Activated effector memory CD4-positive, alpha-beta T cell treated with Interleukin-2 at 50 U/mL for 16 hours (primary cell): ENCODE measurements at places on chromosomes 16 and 17.
A peak's percentile ranks its signal among the peaks of the same experiment; 100 is the strongest.

DNA sequence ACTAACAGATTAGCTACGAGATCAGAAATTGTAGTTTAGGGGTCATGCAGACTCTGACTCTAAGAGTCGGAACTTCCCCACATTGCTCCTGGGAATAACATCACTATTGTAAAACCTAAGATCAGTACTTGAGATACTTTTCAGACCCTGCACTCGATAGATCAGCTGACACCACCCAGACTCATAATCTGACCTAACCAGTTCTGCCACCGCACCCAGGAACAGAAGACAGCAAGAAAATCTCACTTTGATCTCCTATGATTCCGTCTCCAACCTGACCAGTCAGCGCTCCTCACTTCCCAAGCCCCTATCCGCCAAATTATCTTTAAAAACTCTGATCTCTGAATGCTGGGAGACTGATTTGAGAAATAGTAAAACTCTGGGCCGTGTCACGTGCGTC lies 27.2 kb upstream of the ASGR2 start:
- no peak for DNase-seq

- no peak for DNase-seq
Measured at GRCh38 chr16:5615868-5616642, 518.5 kb upstream of the EEF2KMT start.

DNA sequence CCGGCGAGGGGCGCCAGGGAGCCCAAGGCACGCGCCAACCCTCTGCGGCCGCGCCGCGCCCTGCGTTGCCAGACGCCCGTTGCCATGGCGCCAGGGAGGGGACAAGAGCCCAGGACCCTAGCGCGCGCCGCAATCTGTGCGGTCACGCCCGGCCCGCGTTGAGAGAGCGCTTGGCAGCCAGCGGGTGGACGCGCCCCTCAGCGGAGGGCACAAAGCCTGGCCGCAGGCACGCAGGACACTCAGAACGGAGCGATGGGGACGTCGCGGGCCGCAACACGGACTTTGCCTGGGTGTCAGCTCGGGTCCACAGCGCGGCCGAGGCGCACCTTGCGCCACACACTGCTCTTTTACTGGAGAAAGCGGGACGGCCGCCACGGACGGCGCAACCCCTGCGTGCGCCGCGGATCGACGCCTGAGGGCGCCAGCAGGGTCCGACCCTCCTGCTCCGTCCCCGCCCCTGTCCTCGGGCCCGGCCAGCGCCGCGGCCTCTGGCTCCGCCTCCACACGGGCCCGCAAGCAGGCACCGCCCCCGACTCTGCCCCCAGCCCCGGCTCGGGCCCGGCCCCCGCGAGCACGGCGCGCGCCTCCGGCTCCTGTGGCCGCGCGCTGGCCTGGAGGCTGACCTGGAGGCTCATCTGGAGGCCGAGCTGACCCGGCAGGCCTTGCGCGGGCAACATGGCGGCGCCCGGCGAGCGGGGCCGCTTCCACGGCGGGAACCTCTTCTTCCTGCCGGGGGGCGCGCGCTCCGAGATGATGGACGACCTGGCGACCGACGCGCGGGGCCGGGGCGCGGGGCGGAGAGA lies at the start of gene GFER:
TSS of gene GFER (plus strand) at position 650 of the 803 bp plus-strand sequence. CDS start at position 676, 26 bp downstream.
- peak; percentile 58 for DNase-seq

DNA sequence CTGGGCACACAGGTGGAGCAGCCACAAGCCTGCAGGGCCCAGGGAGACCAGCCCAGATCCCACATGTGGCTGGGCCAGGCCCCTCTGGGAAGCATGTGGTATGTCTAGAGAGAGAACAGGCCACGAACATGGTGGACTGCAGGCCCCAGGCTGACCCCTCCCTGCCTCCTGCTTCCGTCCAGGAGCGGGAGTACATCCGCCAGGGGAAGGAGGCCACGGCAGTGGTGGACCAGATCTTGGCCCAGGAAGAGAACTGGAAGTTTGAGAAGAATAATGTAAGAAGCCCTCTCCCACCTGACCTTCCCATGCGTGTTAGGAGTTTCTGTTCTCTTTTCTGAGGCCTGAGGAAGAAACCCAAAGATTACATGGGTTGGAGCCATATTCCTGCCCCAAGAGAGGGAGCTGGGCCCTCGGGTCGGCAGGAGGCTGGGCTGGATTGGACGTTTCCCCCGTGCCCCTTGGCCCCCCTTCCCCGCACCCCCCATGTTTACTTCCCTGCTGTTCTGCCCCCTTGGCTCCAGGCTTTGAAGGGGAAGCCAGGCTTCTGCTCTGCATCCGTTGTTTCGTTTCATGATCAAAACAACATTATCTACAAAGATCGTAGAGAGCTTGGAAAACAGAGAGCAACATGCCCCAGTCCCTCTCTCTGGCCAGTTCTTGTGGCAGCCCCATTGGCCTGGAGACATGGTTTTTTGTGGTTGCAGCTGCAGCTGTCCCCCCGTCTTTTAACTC lies 5.7 kb upstream of the TCAP start:
- DNase-seq: no peak

DNA sequence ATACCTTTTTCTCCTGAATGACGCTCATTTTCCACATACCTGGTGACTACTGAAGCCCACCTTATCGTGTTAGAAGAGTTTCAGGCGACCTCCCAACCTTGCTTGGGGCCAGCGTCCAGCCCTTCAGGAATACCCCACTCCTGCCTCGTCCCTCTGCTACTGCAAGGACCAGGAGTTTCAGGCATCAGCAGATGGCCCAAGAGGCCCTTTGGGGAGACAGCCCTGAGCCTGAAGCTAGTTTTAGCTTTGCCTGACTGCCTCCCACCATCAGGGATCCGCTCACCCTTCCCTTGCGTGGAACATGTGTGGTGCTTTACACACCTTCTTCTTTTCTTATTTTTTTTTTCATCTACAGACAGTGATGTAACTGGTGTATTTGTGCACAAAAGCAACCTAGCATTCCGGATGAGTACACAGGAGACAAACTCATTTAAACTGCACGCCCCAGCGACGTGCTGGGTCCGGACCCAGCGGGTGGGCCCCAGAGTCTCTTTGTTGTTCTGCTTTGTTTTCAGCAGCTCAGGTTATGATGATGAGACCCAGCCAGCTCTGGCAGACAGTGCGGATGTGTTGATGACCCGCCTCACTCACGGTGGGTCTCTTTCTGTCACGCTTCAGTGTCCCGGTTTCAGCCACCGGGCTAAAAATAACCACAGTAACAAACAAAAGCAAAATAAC lies 242.4 kb downstream of the C16orf95 start:
- no peak for DNase-seq

GRCh38 chr17:67223924-67224323 lies 21.1 kb downstream of the HELZ start:
- DNase-seq: no peak

DNA sequence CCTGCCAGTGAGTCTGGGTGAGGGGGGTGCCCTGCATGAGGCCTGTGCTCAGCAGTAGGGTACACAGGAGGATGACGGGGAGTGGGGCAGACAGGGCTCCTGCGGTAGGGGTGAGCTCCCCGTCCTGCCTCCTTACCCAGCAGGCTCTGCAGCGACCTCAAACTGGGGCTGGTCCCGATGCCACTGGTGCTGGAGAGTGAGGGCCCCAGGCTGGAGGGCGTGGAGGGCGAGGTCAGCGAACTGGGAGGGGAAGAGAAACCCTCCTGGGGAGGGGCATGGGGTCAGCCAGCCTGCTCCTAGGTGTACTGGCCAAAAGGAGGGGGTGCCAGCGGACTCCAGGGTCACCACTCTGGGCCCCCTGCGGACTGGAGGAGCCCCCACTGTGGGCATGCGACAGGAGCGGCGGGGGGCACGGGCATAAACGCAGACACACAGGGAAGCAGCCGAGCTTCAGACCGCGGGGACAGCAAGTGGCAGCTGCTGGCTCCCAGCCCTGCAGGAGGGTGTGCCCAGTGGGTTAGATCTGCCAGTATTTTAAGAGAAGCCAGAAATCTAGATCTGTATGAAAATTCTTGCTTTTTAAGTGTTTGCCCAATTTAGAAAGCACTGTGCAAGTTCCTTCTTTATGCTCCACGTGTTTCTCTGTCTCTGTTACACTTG lies 9.0 kb upstream of the VASN start:
- DNase-seq: no peak

DNA sequence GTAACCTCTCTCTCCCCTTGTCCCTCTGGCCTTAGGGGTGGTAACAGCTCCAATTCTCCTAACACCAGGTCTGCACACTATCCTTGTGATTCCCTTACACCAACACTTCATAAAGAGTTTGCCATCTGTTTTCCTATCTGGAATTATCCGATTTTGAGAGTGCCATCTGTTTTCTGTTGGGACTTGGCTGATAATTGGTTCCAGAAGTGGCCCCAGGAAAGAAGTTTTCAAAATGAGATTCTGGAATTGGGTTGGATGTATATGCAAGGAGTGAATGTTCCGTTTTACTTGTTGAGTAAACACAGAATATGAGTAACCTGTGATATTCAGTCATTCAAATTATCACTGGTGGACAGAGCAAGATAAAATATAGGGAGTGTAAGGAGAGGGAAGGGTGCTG lies 134.1 kb upstream of the HS3ST3A1 start:
- no peak for DNase-seq
